Breast epithelium (tissue), 4 donors: ENCODE measurements at places on chromosomes 1 and 21. TPM values are rescaled to one million over a fixed set of nuclear protein-coding genes. Genes with fewer than 3 reads are reported as not detected.

The GLMN gene
- total RNA-seq, result 17.0 TPM

- no peaks in the 10 kb centered on the region for H3K27me3 ChIP-seq
- H3K4me1 ChIP-seq, result peaks cover 12% of the 10 kb centered on the region
- H3K36me3 ChIP-seq, result no peaks in the 10 kb centered on the region
- no peak for DNase-seq
Observed at GRCh38 chr1:226601456-226601855, 52.9 kb downstream of the STUM start.

DNA sequence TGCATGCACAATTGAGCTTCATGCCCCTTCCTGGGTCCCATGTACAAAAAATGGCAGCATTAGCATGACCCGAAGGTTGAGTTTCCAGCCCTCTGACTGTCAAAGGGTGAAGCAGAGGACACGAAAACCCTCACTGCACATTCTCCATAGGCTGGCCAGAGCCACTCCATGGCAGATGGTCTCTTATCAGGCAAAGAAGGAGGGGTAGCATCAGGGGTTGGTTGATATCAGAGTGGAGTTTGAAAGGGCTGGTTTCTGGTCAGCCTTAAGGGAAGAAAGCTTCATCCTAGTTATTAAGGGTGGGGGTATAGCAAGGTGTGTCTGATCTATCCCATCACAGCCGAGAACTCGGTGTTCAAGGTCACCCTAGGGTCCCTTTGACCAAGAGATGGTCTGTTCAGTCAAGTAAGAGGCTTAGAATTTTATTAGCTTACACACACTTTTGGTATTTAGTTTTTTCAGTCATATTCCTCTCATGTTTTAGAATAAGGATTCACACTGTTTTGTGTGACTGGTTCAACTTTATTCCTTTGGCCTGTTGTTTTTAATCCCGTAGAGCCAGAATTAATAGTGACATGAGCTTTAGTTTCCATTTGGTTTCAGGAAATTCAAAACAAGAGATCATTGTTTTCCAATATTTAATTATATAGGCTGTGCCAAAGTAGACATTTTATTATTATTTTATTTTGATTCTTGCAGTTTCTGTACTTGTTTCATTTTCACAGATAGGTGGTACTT is 199.9 kb upstream of the FMN2 start:
- DNase-seq, result no peak
- H3K4me3 ChIP-seq, result no peak overlapping the region
- H3K36me3 ChIP-seq, result no peaks in the 10 kb centered on the region
- no peaks in the 10 kb centered on the region for H3K27me3 ChIP-seq

GRCh38 chr1:116679091-116679827 is 11.7 kb upstream of the IGSF3 start:
- no peak overlapping the region for H3K4me3 ChIP-seq
- no peaks in the 10 kb centered on the region for H3K4me1 ChIP-seq
- H3K27me3 ChIP-seq, result no peaks in the 10 kb centered on the region
- H3K36me3 ChIP-seq, result no peaks in the 10 kb centered on the region

GRCh38 chr21:39313042-39313570 is 326 bp downstream of the BRWD1 start:
- DNase-seq, result no peak
- peak overlapping the region; percentile 95 for H3K27ac ChIP-seq
- no peaks in the 10 kb centered on the region for H3K36me3 ChIP-seq
- H3K4me1 ChIP-seq, result no peaks in the 10 kb centered on the region
- peak overlapping the region; percentile 84 for H3K4me3 ChIP-seq

- H3K27ac ChIP-seq, result no peak overlapping the region
- no peaks in the 10 kb centered on the region for H3K36me3 ChIP-seq
- H3K4me3 ChIP-seq, result no peak overlapping the region
- no peaks in the 10 kb centered on the region for H3K4me1 ChIP-seq
- DNase-seq, result peak; percentile 35
Observed at GRCh38 chr1:147700042-147701006, 30.0 kb upstream of the ACP6 start.

DNA sequence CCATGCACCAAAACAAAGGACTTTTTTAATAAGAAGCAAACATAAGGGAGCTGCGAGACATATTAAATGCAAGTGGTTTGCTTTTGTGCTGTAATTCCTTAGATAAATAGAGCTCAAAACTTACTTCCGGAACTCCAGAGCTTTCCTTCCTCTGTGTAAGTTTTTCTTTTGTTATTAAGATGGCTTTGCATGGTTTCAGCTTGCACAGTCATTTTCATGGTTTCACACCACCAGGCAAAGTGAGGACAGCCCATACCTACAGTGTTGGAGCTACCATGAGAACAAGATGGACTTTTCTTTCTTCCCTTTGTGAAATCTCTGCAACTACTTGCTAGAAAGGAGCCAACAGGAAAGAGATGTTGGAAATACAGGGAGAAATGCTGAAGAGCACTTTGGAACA is 368.0 kb downstream of the SETD4 start:
- H3K27ac ChIP-seq, result no peak overlapping the region
- no peaks in the 10 kb centered on the region for H3K4me1 ChIP-seq
- H3K4me3 ChIP-seq, result no peak overlapping the region
- no peaks in the 10 kb centered on the region for H3K27me3 ChIP-seq
- DNase-seq, result no peak
- no peaks in the 10 kb centered on the region for H3K36me3 ChIP-seq

The ALG6 gene
- total RNA-seq, result 8.8 TPM

The DYNLT5 gene
- 0.33 TPM for total RNA-seq

The LCE1B gene
- not detected for total RNA-seq

DNA sequence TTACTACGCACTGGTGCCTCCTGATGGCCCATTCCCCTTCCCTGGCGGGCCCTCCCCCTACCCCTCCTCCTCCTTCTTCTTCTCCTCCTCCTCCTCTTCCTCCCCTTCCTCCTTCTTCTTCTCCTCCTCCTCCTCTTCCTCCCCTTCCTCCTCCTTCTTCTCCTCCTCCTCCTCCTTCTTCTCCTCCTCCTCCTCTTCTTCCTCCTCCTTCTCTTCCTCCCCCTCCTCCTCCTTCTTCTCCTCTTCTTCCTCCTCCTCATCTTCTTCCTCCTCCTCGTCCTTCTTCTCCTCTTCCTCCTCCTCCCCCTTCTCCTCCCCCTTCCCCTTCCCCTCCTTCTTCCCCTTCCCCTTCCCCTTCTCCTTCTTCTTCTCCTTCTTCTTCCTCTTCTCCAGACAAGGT is 64.7 kb upstream of the COG2 start:
- no peaks in the 10 kb centered on the region for H3K36me3 ChIP-seq
- no peaks in the 10 kb centered on the region for H3K27me3 ChIP-seq
- no peak for DNase-seq
- H3K4me1 ChIP-seq, result no peaks in the 10 kb centered on the region
- H3K4me3 ChIP-seq, result no peak overlapping the region

- DNase-seq, result no peak
- H3K27me3 ChIP-seq, result no peaks in the 10 kb centered on the region
- no peaks in the 10 kb centered on the region for H3K36me3 ChIP-seq
- H3K4me3 ChIP-seq, result no peak overlapping the region
- H3K4me1 ChIP-seq, result no peaks in the 10 kb centered on the region
- H3K27ac ChIP-seq, result no peak overlapping the region
Observed at GRCh38 chr1:239960366-239960765, 131.3 kb upstream of the FMN2 start.

GRCh38 chr1:21693732-21694131 is 24.6 kb upstream of the RAP1GAP start:
- no peak overlapping the region for H3K27ac ChIP-seq
- no peak overlapping the region for H3K4me3 ChIP-seq
- no peak for DNase-seq

DNA sequence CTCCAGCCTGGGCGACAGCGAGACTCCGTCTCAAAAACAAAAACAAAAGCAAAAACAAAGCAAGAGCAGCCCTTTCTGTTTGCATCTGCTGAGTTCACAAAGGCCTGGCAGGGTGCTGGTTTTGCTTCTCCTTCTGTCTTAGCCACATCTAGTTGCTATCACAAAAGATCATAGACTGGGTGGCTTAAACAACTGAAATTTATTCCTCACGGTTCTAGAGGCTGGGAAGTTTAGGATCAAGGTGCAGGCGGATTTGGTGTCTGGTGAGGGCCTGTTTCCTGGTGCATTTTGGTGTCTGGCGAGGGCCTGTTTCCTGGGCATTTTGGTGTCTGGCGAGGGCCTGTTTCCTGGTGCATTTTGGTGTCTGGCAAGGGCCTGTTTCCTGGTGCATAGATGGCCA is 471.3 kb downstream of the CAMTA1 start:
- H3K27ac ChIP-seq, result no peak overlapping the region
- no peaks in the 10 kb centered on the region for H3K27me3 ChIP-seq
- no peak for DNase-seq
